Globus pallidus (tissue), 1 donor: ENCODE measurements at places on chromosomes 5 and 9.
A peak's percentile ranks its signal among the peaks of the same experiment; 100 is the strongest.

DNA sequence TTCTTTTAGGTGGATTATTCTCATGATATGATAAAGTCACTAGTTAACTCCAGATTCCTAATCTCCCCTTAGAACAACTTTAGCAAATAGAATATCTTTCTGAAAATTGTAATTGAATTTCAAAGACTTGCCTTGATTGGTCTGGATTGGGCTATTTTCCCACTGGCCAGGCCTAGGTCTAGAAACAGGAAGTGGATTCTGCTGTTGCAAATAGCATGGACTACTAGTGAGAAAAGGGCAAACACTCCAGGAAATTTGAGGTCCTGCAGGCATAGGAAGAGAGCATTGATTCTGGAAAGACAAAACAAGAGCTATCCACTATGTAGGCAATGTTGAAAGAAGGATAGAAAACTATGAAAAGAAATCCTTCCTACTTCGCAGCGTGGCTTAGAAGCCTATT is 113.4 kb downstream of the KCTD16 start:
- DNase-seq = no peak

DNA sequence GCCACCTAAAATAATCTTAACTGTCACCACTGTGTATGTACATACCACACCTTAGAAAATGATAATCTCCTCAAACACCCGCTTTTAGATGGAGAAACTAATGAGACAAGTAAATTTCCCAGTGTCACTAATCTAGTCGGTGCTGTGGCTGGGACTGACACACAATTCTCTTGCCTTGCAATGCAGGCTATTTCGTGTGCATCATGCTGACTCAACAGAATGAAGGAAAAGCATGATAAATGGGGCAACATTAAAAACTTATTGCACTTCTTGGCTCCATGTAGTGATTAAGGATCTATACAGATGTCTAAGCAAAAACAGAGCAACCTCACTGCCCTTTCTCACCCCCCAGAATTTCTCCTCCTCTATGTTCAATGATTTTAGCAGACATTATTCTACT is 677.9 kb downstream of the DTWD2 start:
- DNase-seq = no peak

- DNase-seq = no peak
These were observed 346.7 kb upstream of the PTGER4 start for GRCh38 chr5:40332970-40333369.

GRCh38 chr5:153159616-153160015 is 330.9 kb upstream of the GRIA1 start:
- DNase-seq = no peak

DNA sequence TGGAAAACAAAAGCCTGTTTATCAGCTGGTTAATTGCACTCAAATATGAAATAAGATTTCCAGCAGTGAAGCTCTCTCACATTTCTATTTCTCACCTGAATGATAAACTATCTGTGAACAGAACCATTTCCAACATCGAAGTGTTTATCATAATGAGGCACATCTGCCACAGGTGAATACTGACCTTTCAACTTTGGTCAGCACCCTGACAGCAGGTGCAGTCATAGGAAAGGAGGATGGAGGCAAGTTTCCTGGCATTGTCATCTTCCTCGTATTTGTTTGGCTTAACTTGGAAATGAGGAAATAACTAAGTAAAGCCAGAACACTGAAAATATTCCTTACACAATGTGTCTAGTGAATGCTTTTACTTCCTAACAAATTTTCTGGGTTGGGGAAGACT is 716.4 kb downstream of the NR2F1-AS1 start:
- DNase-seq = no peak

DNA sequence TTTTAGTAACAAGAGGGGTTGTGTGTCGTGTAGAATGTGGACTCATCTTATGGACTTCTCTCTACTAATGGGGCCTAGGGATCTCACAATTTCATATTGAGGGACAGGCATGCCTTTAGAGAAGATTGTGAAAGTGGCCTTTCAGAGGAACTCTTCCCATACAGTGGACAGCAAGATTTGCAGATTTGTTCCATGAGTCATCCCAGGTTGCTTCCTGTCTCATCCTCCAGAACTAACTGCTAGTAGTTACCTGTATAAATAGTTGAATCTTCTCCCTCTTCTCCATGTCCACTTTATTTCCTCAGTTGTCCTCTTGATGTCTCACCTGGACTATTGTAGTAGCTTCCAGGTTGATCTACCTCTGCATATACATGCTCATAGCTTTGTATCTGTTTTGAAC is 997.5 kb upstream of the CTNND2 start:
- DNase-seq = no peak

DNA sequence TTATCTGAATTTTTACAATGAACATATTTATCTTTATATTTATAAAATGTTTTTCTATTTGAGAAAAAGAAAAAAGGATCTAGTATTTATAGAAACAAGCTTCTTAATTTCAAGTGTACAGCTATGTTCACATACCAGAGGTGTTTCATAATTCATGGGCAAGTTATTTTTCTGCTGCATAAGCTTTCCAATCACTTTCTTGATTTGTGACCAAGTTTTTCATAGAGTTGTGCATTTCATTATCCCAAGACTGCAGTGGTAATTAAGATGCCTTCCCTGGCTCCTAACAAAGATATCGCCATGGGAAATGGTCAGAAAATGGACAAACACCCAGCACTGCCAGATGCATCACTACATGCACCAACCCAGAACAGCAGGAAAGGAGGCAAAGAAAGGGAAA is 124.6 kb downstream of the GNAQ start:
- DNase-seq = no peak

DNA sequence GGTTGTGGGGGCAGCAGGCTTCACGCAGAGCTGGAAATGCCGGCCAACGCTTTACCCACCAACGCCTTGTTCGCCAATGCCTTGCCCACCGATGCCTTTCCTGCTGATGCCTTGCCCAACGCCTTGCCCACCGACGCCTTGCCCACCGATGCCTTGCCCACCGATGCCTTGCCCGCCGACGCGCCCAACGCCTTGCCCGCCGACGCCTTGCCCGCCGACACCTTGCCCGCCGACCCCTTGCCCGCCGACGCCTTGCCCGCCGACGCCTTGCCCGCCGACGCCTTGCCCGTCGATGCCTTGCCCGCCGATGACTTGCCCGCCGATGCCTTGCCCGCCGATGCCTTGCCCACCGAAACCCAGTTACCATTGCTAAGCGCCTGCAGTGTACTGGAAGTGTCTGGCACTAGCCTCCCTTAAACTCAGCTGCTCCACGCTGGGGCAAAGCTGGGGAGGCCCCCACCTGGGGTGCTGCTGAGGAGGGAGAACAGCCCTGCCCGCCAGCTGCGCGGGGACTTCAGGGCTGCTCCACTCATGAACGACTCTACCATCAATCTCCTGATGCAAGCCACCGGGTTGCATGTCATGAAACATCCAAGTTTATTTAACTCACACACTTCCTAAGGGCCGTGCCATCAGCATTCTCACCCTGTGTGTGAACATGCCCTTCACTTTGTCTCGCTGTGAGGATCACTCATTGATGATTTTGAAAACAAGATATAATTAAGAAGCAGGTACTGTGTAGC is 1.8 kb downstream of the SLC6A18 start:
- no peak for DNase-seq

GRCh38 chr9:135857843-135858242 is 49.5 kb downstream of the CAMSAP1 start:
- no peak for DNase-seq

GRCh38 chr5:5777013-5777412 is 354.5 kb downstream of the ICE1 start:
- DNase-seq = no peak

DNA sequence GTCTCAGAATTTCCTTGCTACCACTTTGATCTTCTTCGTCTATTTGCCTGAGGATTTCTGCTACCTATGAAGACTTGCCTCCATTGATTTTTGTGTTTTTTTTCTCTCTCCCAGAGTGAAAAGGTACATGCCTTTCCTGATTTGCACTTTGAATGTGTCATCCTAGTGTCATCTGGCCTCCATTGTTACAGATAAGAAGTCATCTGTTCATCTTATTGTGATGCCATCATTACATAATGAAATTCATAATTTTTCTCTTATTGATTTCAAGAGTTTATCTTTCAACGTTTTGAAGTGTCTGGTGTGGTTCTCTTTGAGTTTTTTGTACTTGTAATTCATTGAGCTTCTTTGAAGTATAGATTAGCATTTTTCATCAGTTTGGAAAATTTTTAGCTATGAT is 144.8 kb downstream of the SH3GL2 start:
- DNase-seq = no peak

DNA sequence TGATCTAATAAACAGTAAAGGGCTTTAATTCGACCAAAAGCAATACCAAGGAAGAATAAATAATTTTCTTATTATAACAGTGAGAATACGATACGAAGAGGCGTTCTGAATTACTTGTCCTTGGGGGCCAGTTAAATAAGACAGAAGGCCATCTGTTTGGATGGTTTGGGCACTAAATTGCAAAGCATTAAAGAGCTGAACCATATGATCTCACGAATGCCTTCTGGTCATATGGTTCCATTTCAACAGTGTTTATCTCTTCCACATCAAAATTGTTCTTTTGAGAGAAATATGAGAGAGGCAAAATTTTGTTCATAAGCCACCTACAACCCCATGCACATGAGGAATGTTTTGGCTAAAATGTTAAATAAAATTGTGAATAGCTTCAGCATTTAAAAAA is 605.4 kb downstream of the PTPRD start:
- DNase-seq = no peak

- DNase-seq = no peak
These were observed 147.2 kb downstream of the ISOC1 start for GRCh38 chr5:129241755-129242154.

DNA sequence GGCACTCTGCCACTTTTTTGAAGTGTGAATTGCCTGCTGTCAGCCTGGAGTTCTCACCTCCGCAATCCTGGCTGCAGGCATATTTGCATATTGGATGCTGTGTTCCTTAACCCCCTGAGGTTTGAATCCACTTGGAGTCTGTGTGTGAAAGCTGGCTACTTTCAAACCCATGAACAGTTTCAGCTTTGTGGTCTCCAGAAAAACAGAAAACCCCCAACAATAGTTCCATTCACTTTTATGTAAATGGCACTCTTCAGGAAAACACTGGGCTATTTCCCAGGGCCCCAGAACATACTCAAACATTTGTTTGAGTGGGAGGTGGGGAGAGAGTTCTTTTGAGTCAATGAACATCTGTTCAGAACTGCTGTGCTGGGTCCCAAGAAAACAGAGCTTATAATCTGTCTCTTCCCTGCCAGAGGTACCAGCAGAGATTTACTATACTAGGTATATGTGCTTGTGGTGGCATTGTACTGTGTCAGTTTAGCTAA is 5.0 kb downstream of the NUDT2 start:
- peak; percentile 98 for DNase-seq

DNA sequence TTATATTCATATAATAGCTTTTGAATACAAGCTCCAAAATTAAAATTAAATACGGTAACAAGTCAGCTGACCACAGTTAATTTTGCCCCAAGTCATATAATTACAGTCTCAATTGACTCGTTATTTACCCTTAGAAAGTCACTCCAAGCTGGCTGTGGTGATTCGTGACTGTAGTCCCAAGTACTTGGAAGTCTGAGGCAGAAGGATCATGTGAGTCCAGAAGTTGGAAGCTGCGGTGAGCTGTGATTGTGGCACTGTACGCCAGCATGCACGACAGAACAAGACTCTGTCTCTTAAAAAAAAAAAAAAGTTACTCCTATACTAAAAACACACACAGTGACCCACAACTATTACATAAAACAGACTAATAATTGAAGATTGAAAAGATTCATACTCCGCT is 31.6 kb upstream of the DTWD2 start:
- DNase-seq = peak; percentile 36

- DNase-seq = no peak
These were observed 39.0 kb upstream of the TMEM250 start for GRCh38 chr9:136157477-136158265.

- no peak for DNase-seq
These were observed 80.9 kb downstream of the FOXD1 start for GRCh38 chr5:73367650-73368049.

DNA sequence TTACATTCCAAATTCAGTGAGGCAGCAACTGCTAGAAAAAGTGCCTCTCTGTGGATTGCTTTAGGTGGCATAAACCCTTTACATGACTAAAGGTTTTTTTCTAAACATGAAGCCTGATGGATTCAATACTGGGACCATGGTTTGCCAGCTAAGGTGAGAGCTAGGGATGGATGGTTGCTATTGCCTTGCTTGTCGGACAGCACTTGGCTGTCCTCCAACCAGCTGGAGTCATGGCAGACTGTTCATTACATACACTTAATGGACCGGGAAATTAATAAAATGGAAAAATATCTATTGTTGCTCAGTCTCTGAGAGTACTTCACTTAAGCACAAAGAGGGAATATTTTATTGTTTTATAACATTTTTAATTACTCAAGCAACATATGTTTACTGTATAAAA is 116.9 kb upstream of the TRPC7 start:
- no peak for DNase-seq

DNA sequence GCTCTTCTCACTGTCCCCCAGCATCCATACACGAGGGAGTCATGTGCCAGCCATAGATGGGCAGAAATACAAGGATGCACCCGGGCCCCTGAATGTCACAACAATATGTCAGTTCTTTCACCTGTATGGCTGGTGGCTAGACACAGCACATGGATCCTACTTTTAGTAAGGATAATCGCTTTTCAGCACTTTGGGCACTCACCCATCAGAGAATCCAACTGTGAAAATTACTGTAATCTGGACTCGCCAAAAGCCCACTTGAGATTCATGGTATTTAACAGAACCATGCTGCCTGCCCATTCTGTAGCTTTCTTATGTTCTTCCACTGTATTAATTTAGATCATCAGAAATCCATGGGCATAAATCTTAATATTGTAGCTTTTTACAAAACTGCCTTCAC is 124.8 kb downstream of the FRMD3 start:
- DNase-seq = no peak

DNA sequence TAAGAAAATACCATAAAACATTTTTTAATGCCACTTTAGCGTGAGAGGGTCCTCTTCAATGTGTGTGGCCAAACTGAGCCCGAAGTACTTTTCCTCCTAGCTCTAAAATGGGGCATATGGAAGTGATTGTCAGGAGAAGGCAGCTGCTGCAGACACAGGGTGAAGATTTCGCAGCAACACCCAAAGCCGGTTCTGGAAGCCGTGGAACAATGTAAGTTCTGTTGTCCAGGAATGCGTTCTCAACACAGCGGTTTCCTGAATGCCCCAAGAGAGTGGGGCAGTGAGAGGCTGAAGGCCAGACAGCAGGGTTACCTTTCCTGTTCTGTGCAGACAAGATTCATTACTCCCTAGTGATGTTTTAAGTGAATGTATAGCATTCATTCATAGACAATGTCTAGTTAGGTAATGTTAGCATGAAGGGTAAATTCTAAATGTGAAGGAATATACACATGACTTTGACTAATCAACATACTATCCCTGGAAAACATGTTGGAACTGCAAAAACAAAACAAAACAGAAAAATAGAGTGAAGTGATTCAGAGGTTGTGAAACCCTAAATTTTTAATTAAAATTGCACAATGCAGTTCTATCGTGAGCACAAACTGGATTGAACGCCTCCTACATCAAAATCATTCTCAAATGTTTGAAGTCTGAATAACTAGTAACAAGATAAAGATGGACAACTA is 197.0 kb upstream of the SEMA6A start:
- DNase-seq = peak; percentile 25

DNA sequence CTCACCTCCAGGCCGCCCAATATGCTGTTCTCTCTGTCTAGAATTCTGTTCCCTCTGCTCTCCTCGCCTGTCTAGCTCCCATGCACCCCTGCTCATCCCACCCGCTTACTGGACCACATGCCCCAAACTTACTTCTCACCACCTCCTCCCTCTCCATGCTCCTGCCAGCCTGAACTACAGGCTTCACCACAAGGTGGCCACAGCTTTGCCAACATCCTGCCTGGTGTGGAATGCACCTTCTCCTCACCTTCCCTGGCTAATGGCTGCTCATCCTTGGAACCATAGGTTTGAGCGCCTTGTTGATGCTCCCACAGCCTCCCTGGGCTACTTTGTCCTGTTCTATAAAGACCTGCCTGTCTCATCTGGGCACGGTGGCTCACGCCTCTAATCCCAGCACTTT is 9.6 kb downstream of the LAMC3 start:
- DNase-seq = no peak
